Suppressor macrophage treated with lipopolysaccharide for 1 hour (primary cell): ENCODE measurements at places on chromosomes 7 and 10.

GRCh38 chr10:75062506-75063299 lies 48.8 kb upstream of the SAMD8 start:
- DNase-seq = no peak

GRCh38 chr7:37198041-37198905 lies 250.4 kb downstream of the ELMO1 start:
- no peak for DNase-seq

DNA sequence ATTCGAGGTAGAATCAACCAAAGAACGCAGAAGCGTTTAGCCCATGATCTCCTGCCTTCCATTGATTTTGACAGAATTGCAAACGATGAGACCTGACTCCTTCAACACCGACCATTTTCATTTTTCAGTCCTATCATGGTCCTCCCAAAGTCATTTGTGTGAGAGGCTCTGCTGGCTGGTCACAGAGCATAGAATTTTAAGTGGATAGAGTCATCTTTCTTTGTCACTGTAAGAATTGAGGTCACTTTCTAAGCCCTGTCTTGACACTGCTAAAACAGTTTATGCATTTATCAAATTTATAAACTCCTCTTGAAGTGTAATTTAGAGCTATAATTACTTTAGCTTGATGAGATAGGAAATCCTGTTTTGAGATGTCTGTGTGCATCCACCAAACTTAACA lies 72.0 kb downstream of the UBE3C start:
- DNase-seq = no peak

GRCh38 chr10:1068380-1069361 lies 12.5 kb downstream of the WDR37 start:
- no peak for DNase-seq

DNA sequence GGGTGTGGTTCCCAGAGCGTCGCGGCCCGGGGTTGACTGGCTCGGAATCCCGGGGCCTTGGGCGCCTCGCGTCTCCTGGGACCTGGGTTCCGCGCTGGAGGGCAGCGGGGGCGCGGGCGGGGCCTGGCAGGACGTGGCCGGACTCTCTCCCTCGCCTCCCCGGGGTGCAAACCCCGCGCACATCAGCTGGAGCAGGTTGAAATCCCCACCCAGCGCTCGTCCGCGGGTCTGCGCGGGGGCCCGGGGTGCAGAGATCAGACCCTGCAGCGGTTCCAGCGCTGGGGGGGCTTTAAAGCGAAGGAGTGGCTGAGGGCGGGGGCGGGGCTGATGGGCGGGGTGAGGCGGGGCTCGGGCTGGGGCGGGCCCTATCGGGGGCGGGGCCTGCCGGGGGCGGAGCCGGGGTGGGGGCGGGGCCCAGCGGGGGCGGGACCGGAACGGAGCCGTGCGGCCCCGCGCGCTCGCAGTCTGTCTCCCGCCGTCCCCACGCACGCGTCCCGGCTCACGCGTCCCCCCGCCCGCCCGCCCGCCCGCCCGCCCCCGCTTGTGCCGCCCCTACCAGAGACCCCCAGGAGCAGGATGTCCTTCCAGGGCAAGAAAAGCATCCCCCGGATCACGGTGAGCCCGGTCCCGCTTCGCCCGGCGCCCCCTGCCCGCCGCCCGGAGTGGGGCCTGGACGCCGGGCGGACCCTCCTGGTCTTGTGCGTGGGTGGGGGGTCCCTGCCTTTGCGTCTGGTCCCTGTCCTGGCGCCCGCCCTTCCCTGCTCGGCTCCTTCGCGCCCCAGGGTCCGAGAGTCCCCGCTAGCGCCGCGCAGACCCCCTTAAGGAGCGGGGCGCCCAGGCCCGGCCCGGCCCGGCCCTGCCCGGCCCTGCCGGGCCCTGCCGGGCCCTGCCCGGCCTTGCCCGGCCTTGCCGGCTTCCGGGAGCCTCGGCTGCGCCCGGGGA lies at the start of gene DPYSL4:
Gene DPYSL4, plus strand, starts transcription at position 461 of the 942 bp plus-strand sequence. Its CDS starts 116 bp downstream, at position 577.
- DNase-seq = no peak

- DNase-seq = no peak
Measured at GRCh38 chr7:149778327-149778637, 4.9 kb upstream of the ZNF467 start.

DNA sequence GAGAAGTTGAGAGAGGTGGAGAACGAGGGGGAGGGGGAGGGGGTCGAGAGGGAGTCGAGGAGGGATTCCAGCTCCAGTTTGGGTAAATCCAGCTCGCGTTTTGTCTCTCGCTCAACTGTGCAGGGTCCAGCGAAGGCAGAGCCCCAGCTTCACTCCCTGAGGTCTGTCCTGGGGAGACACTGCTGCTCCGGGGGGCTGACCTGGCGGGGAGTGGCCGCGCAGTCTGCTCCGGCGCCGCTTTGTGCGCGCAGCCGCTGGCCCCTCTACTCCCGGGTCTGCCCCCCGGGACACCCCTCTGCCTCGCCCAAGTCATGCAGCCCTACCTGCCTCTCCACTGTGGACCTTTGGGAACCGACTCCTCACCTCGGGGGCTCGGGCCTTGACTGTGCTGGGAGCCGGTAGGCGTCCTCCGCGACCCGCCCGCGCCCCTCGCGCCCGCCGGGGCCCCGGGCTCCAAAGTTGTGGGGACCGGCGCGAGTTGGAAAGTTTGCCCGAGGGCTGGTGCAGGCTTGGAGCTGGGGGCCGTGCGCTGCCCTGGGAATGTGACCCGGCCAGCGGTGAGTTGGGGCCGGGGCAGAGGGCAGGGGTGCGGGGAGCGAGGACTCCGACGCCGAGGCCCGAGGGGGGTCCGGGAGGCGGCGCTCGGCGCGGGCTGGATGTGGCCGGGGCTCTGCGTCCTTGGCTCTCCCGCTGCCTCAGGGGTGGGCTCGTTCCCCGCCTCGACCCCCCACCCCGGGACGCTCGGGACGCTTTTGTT lies at the start of gene TET1:
Gene TET1, plus strand, starts transcription at position 152 of the 757 bp plus-strand sequence. CDS start 12,002 bp downstream, outside the sequence.
- no peak for DNase-seq

- peak; percentile 45 for DNase-seq
Measured at GRCh38 chr10:63720072-63720537, 198.9 kb downstream of the REEP3 start.

DNA sequence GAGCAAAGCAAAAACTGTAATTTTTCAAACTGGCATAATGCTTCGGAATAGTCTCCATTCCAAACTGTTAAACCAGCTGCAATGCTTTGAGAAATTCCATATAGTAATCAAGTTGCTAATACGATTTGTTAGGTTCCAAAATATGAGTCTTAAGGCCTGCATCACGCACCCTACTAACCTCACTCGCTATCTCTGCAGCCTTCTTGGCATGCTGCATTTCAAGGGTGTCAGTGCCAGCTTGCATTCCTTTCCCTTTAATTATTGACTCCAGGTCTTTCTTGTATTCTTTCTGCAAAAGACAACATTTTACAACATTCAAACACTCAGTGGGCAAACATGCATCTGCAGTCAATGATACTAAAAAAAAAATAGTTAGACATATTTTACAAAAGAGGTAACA lies 61.8 kb downstream of the NEBL start:
- no peak for DNase-seq

DNA sequence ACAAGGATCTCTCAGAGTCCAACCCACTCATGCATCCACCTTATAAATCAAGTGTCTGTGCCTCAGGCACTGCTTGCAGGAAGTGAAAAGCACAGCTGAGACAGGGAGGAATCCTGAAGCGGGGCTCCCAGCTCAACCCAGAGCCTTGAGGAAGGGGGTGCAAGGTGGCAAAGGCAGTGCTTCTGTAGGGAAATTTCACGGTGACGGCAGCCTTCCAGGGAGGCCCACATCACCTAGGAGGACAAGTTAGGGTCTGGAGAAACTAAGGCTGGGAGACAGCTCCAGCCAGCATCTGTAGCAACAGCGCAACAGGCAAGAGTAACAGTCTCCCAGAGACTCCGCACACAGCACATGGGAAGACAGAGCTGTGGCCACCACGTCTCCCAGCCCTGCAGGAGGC lies 2.7 kb downstream of the AOC1 start:
- DNase-seq = no peak

GRCh38 chr7:95993380-95993779 lies 221.0 kb downstream of the DYNC1I1 start:
- no peak for DNase-seq

DNA sequence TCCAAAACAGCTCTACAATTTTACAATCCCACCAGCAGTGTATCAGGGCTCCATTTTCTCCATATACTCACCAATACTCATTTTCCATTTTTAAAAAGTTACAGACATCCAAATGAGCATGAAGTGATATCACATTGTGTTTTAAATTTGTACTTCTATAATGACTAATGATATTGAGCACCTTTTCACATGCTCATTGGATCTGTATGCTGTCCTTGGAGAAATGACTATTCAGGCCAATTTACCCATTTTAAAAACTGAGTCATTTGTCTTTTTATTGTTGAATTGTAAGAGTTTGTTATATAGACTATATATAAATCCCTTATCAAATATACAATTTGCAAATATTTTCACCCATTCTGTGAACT lies 162.0 kb downstream of the MAGI2 start:
- no peak for DNase-seq

DNA sequence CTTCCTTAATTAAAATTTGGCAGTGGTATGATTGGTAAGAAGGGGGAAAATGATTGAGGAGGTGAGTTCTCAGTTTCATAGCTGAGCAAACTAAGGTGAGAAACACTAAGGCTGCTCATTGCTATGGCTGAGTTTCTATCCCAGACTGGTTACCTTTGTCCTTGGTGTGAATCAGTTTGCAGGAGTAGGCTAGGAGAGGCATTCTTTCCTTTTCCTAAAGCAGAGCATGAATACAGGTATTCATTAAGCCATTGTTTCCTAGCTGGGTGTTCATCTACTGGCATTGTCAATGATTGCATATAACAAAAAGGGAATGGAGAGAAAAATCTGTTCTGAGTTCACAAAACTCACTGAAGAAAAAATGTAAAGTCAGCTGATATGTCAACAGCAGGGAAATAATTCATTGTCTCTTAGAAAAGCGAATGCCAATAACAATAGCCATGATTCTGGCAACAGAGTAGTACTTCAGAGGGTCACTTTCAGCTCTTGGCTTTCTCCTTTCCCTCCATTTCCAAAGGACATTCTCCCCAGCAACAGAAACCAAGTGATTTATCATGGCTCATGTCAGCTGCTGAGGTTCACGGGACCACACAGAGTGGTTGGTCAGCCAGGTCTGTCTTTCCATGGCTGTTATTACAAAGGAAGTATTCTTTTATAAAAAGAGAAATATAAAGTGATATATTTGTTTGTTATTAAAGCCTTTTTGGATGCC lies 234.0 kb downstream of the BICC1 start:
- no peak for DNase-seq

- DNase-seq = no peak
Measured at GRCh38 chr7:152476551-152476950, 40.7 kb upstream of the KMT2C start.

DNA sequence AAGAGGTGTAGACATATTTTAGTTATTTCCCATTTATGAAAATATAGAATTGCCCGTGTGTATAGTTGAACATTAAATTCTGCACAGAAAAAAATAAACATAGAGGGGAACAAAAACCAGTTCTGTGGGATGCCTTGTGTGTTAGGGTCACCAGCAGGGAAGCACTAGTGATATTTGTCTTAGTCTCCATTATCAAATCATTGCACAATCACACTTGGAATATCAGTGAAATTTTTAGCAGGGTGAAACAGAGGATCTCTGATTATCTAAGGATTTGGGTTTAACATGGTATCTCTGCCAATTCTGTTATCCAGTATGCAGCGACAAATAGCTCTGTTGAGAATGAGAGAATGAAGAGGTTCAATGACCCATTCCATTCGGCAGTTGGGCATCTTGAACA lies 496.0 kb upstream of the POM121L12 start:
- no peak for DNase-seq

DNA sequence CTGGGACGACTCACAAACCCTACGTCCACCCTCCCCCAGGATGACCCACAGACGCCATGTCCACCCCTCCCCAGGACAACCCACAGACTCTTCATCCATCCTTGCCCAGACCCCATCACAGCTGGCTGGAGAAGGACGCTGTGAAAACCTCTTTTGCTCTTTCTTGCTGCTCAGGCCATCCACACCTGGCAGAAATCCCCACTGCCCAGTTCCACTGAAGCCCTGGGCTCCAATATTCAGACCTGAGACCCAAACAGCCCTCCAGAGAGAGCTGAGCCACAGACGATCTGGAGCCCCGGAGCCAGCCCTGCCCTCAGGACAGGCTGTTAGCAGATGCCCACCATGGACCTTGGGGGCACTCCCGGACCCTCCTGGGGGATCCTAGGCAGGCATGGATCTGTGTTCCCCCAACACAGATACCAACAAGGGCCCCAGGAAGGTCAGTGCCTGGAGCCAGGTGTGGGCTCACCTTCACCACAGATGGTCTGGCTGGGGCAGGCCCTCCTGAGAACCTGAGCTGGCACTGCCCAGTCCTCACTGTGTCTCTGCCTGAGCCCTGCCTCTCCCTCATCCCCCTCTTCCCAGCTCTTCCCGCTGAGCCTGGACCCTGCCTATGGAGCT lies 226.2 kb downstream of the PTPRN2 start:
- peak; percentile 5 for DNase-seq
